Activated CD4-positive, alpha-beta T cell treated with anti-CD3 and anti-CD28 coated beads for 36 hours (primary cell): ENCODE measurements at places on chromosomes 13 and 19.

- DNase-seq, result no peak
These were observed 323.0 kb downstream of the DNAJC15 start for GRCh38 chr13:43346427-43346826.

DNA sequence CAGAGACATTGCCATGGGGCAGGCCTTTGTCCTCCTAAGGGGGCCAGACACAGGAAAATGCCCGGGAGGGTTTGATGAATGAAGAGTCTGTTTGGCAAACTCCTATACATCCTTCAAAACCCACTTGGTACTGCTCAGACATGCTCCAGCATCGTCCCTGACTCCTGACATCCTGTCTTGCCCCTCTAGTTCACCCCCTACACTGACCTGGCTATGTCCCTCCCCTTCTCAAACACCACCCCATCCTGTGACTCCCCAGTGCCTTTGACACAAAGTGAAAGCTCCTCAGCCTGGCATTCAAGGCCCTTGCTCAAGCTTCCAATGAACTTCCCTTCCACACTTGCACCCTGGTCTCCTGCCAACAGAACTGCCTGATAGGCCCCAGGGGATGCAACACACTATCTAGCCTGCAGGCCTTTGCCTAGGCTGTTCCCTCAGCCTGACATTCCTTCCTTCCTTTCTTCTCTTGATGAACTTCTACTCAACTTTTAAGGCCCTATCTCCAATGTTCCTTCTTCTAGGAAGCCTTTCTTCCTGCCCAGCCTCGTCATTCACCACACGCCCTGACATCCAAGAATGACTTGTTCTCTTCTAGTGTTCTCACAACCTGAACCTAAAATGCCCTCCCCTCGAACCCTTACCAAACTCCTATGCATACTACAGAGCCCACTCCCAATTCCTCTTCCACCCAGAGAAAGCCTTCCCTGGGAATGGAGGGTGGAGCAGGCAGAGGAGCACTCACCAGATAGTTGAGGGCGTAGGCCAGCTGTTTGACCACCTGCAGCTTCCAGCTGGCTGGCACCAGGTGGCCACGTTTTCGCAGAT is 12.4 kb downstream of the JAK3 start:
- no peak for DNase-seq

DNA sequence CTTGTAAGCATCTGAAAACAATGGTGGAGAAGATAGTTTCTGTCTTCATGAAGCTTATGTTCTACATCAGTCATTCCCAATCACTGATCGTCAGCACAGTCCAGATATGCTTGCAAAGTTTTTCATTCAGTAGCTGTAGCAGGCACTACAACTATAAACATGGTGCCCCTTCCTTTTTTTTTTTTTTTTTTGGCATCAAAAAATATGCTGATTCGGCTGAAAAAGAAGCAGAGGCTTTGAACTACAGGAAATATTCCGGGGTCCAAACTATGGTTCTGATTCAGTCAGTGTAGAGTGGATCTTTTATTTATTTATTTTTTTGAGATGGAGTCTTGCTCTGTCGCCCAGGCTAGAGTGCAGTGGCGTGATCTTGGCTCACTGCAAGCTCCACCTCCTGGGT is 414.4 kb downstream of the OLFM4 start:
- no peak for DNase-seq

DNA sequence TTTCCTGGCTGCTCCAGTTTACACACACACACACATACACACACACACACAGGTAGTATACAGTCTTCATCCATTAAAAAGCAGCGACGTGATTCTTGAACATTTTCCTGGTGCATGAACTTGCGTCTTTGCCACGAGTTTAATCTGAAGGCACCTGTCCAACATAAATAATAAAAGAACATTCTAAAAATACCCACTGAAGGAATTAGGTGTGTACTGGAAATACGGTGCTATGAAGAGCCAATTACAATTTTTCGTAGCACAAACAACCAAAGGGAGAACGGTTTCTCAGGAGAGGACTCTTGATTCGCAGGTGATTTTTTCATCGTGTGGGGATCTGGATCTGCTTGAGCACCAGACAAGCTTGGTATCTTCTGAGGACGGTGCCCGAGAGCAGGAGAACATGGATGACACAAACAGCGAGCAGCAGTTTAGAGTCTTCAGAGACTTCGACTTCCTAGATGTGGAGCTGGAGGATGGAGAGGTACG is 61.2 kb downstream of the ZAR1L start:
- DNase-seq, result no peak

DNA sequence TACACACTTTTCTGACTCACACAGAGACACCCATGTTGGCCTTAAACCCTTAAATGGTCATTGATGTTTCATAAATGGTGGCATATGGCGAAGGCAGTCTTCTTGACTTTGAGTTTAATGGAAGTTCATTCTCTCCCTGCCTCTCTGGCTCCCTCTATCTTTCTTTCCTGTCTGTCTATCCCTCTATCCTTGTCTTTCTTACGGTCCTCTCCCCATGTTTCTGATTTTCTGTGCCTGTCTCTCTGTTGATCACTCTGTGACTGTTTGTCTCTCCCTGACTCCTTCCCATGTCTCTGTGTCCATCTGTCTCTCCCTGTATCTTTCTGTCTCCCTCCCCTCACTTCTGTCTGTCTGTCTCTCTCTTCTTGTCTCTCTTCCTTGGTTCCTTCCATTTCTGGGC is 43.2 kb upstream of the SHKBP1 start:
- DNase-seq, result no peak

DNA sequence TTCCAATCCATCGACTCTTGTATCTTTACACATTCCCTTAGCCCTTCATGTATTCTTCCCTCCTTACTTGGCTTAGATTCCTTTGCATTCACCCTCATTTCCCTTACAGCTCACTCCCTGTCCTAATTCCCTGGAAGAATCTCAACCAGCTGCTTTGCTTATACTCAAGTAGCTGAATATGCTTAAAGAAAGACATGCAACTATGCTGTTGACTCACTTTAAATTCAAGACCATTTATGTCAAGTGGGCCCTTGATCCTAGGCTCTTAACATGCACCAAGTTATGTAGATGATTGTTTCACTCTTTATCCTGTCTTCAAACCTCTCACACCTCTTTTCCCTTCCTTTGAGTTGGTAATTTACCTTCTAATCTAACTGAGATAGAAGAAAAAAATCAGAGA is 7.4 kb downstream of the CCDC122 start:
- no peak for DNase-seq

GRCh38 chr19:517721-518597 is 10.7 kb downstream of the TPGS1 start:
- DNase-seq, result no peak

DNA sequence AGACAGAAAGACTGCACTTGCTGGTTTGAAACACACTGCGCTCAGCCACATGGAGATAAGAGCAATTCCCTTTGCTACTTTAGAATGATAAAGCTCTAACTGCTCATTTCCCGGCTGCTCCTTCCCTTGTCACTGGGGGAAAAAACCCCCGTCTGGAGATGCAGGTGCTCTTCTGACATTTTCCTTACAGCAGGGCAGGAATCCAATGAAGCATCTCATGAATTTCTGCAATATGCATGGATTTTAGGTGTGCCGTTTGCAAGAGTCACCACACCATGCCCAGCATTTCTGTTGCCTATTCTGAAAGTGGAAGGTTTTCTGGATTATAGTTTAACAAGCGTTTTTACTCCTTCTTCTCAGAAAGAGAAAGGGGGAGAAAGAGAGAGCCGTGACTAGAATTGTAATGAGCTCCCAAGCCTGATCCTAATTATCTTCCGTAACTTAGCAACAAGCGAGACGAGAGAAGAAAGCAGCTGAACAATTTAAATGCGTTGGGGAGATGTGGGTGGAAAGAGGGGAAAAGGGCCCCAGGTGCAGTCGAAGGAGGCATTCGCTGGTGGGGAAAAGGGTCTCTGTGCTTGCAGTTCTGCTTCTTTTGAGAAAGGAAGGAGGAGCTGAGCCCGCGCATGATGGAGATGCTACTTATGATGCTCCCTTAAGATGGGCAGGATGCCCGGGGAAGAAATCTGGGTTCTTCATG is 76.6 kb upstream of the SPATA13 start:
- no peak for DNase-seq

GRCh38 chr19:17333611-17334413 is 843 bp downstream of the ANO8 start:
- peak; percentile 90 for DNase-seq

GRCh38 chr19:39405958-39406655 is 540 bp upstream of the ZFP36 start:
- peak; percentile 93 for DNase-seq

DNA sequence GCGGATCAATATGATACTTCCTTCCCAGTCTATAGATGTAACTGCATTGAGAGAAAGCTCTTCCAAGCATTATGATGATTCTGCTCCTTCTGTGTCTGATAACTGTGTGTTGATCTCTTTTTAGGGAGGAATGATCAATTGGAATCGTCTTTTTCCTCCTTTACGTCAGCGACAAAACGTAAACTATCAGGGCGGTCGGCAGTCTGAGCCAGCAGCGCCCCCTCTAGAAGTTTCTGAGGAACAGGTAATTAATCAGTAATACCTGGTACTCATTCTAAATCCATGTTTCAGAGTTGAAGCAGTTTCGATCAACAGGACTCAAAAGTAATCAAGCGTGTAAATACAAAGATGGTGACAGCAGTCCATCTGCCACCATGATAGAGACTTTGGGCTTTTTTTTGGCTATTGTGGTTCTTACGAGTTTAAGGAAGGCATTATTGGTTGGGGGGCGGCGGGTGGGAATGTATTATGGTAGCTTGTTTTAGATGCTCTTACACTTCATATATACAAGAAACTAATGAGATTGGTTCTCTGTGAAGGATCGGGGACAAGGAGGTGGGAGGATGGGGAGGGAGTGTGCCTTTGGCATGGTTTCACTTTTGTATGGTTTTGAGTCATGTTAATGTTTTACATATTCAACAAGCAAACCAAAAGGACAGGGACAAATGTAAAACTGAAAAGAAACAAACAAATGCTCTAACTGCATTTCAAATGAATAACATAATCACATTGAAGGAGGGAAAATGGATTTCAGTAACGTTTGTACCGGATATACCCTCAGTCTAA is 60.7 kb upstream of the GPR183 start:
- DNase-seq, result peak; percentile 46

DNA sequence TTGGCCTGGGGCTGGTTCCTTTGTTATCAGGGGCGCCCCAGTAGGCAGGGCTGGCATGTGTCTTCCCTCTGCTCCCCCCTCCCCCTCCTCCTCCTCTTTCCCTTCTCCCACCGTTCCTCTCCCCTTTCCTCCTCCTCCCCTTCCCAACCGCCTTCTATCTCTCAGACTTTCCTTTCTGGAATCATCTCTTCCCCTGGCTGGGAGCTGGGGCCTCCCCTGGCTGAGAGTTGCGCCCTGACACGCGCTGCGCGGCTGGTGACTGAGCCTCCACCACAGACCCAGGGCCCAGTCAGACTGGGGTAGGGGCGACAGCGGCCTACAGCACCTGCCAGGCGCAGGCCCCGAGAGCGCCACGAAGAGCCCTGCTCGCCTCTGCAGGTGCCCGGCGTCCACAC is 2.8 kb downstream of the PNMA8B start:
- DNase-seq, result peak; percentile 45

DNA sequence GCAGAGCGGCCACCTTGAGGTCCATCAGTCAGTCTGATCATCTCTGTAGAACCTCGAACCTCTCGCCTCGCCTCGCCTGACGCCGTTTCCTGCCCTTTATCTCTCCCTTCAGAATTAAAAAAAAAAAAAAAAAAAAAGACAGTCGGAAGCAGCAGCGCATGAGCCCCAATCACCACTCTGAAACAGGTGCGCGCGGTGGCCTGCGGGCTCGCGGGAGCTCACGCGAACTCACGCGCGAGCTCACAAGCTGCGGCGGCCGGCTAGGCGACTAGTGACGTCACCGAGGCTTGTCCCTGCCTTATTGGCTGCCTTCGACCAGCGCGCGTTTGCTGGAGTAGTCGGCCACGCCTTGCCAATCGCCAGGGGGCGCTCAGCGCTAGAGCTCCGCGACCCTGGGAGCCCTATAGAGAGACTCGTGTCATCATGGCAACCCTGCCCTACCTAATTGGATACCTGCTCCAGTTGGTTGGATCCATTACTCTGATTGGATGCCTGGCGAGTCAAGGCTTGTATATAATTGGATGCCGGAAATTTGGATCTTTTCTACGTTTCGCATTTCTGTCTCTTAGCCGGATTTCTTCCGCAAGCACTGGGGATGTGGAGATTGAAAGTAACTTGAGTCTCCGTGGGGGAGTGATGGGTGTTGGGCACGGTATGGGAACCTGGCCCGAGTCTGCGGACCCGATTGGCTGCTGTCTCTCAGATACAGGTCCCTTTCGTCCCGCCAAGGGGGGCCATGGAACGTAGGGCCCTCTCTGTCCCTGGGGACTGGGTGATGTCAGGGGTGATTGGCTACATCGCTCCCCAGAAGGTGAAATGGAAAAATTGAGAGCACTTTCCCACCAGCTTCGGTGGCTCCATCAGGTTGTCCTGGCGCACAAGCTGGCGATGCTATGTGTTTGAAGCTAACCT is 31.6 kb downstream of the SYT3 start:
- DNase-seq, result peak; percentile 95

GRCh38 chr13:97385854-97386253 is 48.1 kb upstream of the RAP2A start:
- no peak for DNase-seq

DNA sequence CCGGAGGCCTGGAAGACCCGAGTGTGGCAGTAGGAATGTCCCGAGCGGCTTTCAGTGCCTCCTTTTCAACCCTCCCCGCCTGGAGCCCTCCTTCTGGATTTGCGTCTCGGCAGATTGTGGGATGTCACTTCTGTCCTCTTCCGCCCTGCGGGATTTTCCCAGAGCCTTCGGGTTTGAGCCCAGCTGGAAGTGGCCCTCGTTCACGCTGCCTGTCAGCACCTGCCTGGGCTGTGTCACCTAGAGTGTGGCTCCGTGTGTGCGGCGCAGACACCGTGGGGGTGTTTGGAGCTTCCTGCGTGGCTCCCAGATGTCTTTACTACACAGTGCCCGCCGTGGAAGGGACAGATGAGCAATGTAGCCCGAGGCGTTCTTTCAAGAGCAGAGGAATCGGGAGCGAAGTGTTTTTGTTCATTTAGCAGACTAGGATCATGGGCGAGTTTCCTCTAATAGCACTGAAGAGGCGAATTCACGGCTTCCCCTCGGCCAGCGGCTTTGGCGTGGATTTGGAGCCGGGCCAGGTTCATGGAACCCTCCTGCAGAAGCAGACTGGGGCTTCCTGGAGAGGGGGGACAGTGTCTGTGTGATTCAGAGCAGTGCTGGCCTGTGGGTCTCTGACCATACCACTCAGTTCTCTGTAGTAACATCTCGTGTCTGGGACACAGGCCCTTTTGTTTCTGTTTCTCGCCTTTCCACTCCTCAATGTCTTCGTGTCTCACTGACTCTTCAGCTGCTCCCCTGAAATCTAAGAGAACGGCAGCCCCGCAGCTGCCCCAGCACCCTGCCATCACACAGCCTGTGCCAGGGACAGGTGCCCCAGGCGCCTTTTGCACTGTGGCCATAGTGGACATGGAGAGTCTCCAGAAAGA is 68.0 kb downstream of the KDM4B start:
- DNase-seq, result no peak

DNA sequence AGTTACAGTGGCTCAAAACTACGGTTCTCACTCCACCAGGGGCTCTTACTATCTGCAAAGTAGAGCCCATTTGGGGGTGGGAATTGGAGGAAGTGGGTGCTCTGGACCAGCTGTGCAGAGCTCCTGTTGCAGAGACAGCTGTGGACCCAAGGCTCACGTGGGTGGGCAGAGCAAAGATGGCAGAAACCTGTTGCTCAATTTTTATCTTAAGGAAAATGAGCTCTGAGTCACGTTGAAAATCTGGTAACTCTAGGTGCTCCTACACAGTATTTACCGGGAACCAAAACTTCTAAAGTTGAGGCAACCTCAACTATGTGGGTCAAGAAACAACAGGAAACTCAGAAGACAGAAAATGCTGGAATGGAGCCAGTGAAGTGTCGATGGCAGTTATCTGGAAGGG is 30.2 kb upstream of the SLC15A1 start:
- DNase-seq, result no peak
